Lung (tissue), 17 donors: ENCODE measurements at places on chromosomes 12 and 14. TPM values are rescaled to one million over a fixed set of nuclear protein-coding genes. Genes with fewer than 3 reads are reported as not detected.

DNA sequence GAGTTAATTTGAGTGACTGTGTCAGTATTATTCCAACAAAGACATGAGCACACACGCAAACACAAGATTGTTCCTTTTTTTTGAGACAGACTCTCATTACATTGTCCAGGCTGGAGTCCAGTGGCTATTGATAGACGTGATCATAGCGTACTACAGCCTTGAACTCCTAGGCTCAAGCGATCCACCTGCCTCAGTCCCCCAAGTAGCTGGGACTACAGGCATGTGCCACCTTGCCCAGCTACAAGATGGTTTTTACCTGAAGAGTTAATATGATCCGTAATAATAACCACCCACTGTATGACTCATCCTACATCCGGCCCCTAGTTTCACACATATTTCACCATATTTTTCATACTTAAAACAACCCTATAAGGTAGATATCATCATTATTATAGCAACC lies 26.8 kb downstream of the BCAT1 start:
- no peaks in the 10 kb centered on the region for H3K4me1 ChIP-seq
- H3K27ac ChIP-seq = no peak overlapping the region
- DNase-seq = no peak
- H3K27me3 ChIP-seq = no peaks in the 10 kb centered on the region
- no peak overlapping the region for H3K4me3 ChIP-seq
- H3K36me3 ChIP-seq = no peaks in the 10 kb centered on the region

The MGP gene
- polyA plus RNA-seq = 262 TPM

DNA sequence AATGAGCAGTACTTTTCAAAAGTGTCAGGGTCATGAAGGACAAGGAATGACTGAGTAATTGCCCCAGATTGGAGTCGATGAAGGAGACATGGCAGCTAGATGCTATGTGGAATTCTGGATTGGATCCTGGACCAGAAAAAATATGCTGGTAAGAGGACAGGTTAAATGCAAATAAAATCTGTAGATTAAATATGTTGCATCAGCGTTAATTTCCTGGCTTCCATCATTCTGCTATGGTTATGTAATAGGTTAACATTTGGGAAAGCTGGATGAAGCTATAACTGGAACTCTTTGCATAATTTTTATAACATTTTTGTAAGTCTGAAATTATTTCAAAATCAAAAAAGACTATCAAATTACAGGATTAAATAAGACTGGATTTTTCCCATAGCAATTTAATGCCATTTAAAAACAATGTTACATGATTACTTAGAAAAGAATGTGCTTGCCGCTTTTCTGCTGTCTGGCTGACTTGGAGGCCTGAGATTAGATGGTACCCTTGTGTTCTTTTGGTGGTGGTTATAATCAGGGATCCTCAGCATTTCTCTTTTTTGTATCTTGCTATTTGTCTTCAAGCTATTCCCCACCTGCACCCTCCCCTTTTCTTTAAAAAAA lies 65.1 kb downstream of the FBXW8 start:
- peaks cover 4% of the 10 kb centered on the region for H3K36me3 ChIP-seq
- H3K27ac ChIP-seq = no peak overlapping the region
- no peaks in the 10 kb centered on the region for H3K4me1 ChIP-seq
- H3K4me3 ChIP-seq = no peak overlapping the region

DNA sequence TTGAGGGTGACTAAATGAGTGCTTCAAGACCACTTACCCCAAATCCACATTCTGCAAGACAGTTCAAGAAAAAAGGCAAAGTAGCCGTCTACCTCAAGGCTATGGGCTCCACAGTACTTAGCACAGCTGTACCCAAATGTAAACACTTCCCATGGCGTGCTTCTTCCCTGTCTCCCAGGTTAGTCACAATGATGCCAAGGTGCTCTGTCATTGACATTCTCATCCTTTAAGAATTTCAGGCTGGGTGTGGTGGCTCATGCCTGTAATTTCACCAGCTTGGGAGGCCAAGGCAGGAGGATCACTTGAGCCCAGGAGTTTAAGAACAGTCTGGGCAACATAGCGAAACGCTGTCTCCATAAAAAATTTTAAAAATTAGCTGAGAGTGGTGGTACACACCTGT lies 51.2 kb upstream of the CERS5 start:
- H3K27ac ChIP-seq = no peak overlapping the region
- no peaks in the 10 kb centered on the region for H3K27me3 ChIP-seq
- no peak for DNase-seq
- H3K36me3 ChIP-seq = peaks cover 2% of the 10 kb centered on the region
- H3K4me1 ChIP-seq = peaks cover 28% of the 10 kb centered on the region
- H3K4me3 ChIP-seq = no peak overlapping the region

DNA sequence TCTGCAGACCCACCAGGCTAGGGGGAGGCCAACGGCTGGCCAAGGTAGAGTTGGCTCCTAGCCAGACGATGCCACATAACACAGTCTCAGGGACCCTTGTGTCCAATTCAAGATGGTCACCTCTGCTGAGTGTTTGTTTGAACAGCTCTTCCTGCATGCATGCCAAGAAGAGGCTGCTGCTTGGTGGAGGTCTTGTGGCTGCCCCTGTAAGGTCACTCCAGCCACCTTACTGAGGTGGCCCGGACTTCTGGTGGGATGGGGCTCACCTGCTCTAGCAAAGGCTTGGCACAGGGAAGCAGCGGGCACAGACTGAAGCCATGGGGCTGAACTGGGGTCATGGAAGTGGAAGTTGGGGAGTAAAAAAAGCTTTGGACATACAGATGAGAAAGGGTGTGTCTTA lies 210.3 kb downstream of the GLT1D1 start:
- H3K36me3 ChIP-seq = no peaks in the 10 kb centered on the region
- H3K27ac ChIP-seq = no peak overlapping the region
- no peak overlapping the region for H3K4me3 ChIP-seq
- no peaks in the 10 kb centered on the region for H3K4me1 ChIP-seq
- DNase-seq = no peak

The FAM181A gene
- 3.4 TPM for polyA plus RNA-seq

- no peak overlapping the region for H3K27ac ChIP-seq
- no peak for DNase-seq
- peaks cover 10% of the 10 kb centered on the region for H3K36me3 ChIP-seq
- H3K27me3 ChIP-seq = no peaks in the 10 kb centered on the region
- H3K4me1 ChIP-seq = no peaks in the 10 kb centered on the region
- H3K4me3 ChIP-seq = no peak overlapping the region
Observed at GRCh38 chr14:67680121-67680602, 5.7 kb upstream of the VTI1B start.

The PTGDR gene
- 0.31 TPM for polyA plus RNA-seq

The PLEKHD1 gene
- 0.11 TPM for polyA plus RNA-seq

DNA sequence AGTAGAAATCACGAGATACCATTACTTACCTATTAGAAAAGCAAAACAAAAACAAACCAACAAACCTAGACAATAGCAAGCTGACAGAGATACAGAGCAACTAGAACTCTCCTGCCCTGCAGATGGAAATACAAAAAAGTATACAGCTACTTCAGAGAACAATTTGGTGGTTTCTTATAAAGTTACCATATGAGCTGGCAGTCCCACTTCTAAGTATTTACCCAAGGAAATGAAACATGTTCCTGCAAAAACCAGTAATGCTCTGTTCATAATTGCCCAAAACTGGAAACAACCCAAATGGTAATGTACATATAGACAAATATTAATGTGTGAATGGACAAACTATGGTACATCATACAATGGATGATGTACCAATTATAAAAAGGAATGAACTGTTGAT lies 31.7 kb downstream of the FUT8 start:
- H3K27ac ChIP-seq = no peak overlapping the region
- peaks cover 2% of the 10 kb centered on the region for H3K4me1 ChIP-seq
- DNase-seq = no peak
- H3K36me3 ChIP-seq = no peaks in the 10 kb centered on the region

- no peak overlapping the region for H3K27ac ChIP-seq
- H3K4me1 ChIP-seq = no peaks in the 10 kb centered on the region
- DNase-seq = no peak
- H3K36me3 ChIP-seq = no peaks in the 10 kb centered on the region
- no peaks in the 10 kb centered on the region for H3K27me3 ChIP-seq
Observed at GRCh38 chr12:20985399-20985798, 145.6 kb upstream of the SLCO1B1 start.

The NANOG gene
- not detected for polyA plus RNA-seq

DNA sequence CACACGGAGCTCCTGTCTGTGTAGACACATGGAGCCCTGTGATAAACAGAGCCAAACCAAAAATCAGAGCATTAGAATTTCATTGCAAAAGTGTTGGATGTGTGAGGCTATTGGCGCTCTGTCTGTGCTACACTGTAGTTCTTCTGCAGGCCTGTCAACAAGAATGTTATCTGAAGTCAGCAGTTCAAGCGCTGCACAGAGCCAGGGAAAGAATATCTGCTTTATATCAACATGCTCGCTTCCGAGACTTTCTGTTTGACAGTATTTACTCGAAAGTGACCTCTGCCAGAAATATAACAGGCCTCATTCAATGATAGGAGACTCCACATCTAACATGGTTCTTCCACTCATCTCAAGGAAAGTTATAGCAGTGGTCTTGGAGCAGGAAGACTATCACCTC lies 118.3 kb downstream of the CCER1 start:
- DNase-seq = peak; percentile 66
- H3K27ac ChIP-seq = no peak overlapping the region
- H3K36me3 ChIP-seq = no peaks in the 10 kb centered on the region
- peaks cover 9% of the 10 kb centered on the region for H3K4me1 ChIP-seq

DNA sequence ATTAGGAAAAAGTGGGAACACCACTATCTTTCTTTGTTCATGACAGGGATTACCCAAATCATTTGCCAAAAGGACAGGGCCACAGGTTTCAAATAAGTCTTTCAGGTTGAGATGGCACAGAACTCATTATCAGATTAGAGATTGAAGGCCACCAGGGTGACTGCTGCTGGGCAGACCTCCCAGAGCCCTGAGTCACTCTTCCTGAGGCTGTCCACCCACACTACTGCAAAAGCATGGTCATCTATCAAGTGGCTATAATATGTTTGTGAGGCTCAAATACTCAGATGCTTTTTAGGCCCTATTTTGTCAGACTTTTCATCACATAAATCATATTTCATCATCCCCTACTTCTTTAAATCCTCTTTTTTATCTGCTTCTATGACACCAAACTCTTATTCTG lies 155.3 kb upstream of the CCDC196 start:
- no peaks in the 10 kb centered on the region for H3K27me3 ChIP-seq
- no peaks in the 10 kb centered on the region for H3K36me3 ChIP-seq
- H3K4me1 ChIP-seq = no peaks in the 10 kb centered on the region
- no peak overlapping the region for H3K4me3 ChIP-seq
- DNase-seq = no peak

The OTX2 gene
- not detected for polyA plus RNA-seq

- H3K4me1 ChIP-seq = no peaks in the 10 kb centered on the region
- no peak overlapping the region for H3K27ac ChIP-seq
- no peaks in the 10 kb centered on the region for H3K27me3 ChIP-seq
- H3K4me3 ChIP-seq = no peak overlapping the region
- DNase-seq = no peak
- peaks cover 34% of the 10 kb centered on the region for H3K36me3 ChIP-seq
Observed at GRCh38 chr12:104090685-104091084, 26.4 kb downstream of the HCFC2 start.

The ACOT6 gene
- polyA plus RNA-seq = not detected
